NCI-H1105 (cell line): ENCODE measurements at places on chromosomes 12 and 14.

GRCh38 chr12:56062996-56063395 is 17.0 kb upstream of the ERBB3 start:
- no peak for DNase-seq

- DNase-seq = peak; percentile 61
Observed at GRCh38 chr14:76352639-76353281, 23.2 kb upstream of the ESRRB start.

GRCh38 chr12:89525824-89526770 is at the start of gene POC1B:
TSS of gene POC1B (minus strand) at chr12:89526047. CDS start at chr12:89525895, 152 bp downstream.
- DNase-seq = peak; percentile 82

GRCh38 chr12:15151161-15152091 is 69.8 kb downstream of the RERG start:
- DNase-seq = peak; percentile 29

GRCh38 chr12:91577586-91578539 is 395.2 kb upstream of the DCN start:
- peak; percentile 7 for DNase-seq

GRCh38 chr14:68890173-68890931 is 88.8 kb downstream of the ACTN1 start:
- no peak for DNase-seq

DNA sequence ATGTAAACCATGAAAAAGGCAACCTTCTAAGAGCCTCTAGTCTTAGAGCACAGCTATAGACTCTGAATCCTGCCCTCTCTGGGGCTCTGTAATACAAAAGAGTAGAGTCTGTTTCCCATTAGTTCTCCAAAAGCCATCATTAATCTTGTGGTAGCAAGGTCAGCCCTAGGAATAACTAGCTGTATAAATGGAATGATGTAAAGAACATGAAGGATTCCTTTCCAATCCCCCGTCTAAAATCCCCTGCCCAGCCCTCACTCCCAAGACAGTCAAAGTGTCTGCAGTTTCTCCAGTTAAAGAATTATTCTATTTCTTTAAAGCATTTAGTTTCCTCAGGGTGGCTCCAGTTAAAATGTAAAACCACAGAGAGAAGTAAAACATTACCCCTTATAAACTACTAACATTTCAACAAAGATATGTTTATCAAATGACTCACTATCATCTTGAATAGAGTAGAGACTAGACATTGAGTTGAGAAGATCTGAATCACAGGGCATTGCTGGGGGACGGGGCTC is 104.2 kb downstream of the ST8SIA1 start:
- no peak for DNase-seq

DNA sequence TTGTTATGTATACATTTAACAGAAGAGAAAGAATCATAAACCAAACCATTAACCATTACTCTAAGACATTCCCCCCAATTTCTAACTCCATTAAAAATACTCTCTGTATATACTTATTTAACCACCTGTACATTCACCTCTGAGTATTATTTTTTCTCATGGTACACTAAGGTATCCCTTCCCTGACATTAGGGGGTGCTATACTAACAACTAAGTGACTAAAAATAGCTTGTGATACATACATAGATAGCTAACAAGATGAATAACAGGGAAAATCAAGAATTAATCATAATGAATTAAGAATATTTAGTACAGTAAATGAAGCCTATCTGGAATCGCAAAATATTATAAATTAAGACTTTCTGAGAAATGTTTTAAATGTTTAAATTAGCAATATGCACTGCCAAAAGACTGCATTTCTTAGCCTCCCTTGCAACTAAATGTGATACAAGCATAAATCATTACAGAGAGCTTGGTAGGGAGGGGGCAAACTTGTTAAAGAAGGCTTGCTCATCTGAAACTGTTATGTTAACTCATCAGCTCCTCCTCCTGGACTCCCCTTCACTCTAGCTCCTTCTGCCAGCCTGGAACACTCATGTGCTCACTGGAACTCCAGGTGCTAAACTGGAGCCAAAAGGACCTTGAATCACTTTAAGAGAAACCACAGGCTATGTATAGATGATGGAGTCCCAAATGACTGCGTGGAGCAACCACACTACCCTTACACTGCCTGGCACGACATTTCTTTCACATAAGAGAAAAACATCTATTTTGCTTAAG is 14.9 kb downstream of the C2CD5 start:
- DNase-seq = no peak

DNA sequence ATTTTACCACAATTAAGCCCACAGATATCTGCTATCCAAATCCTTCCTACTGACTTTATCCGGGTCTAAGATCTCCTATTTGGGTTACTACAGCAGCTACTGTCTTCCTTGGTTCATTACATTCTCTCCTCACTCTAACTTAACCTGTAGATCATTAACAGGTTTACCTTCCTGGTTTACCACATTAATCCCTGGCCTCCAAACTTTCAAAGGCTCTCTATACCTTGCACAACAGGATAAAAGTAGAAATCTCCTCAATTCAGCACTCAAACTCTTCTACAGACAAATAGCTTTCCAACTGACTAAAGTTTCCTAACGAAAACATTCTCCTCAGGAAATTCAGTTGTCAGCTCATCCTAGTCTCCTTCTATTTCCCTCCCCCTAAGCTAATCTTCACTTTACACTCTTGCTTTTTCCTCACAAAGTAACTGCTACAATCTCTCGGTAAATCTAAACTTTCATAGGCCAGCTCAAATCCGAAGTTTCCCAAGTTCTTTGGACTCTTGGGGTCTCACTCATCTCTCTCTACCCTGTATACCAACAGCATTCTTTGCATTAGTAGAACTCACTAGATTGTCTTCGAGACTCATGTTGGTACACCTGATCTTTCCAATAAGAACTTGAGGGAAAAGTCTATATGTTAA is 2.7 kb downstream of the BTBD7 start:
- no peak for DNase-seq

DNA sequence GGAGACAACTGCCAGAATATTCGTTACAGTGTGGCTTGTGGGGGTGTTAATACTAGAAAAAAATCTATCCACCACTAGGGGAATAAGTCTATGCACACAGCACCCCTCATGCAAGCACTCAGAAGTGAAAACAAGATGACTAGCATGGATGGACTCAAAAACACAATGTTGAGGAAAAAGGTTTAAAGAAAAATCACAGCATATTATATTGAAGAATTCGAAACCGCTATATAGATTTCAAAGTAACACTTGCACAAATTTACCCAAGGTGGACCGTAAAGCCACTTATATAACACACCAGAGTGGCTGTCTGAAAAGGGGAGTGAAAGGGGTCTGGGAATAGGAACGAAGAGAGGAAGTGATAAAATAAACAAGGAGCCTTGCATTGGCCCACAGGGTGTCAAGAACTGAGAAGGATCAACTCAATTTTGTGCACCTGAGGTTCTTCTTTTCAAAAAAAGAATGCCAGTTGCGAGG is 544 bp downstream of the ABCD4 start:
- no peak for DNase-seq

- DNase-seq = no peak
Observed at GRCh38 chr12:95547522-95548055, 3.7 kb downstream of the USP44 start.

DNA sequence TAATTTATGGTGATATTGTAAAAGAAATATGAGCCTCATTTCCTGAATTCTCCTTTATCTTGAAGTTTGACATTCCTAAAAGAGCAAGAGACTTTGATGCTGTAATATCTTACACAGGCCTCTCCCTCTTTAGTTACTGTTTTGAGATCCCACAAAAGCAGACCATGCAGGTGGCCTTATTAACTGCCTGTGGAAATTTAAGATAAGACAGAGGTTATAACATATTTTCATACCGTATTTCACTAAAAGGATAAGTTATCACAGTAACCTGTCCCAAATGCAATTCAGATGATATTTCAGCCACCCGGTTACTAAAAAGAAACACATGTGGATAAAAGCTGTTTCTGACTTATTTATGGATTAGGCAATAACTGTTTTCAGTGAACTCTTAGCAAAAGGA is 150.1 kb downstream of the NAV3 start:
- no peak for DNase-seq

DNA sequence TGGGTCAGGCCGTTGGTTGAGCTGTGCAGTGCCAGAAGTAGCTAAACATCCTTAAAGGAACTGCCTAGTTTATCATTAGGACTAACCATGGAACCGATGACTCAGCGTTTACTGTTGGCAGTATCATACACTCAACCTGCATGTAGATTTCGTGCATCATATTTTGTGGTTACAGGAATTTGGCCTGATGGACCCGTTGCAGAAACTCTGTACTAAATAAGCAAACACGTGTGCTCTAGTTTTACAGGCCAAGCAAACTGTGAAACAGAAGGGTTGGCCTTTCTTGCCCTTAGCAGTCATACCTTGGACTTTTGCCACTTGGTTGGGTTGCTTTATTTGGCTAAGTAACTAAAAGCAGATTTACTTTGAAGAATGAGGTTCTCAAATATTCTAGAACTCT is 35.6 kb downstream of the DGLUCY start:
- DNase-seq = no peak

GRCh38 chr14:65054471-65055085 is 47.7 kb downstream of the MAX start:
- DNase-seq = no peak

- no peak for DNase-seq
Observed at GRCh38 chr14:51067295-51067694, 27.6 kb downstream of the TRIM9 start.

GRCh38 chr12:25056486-25057130 is 107.7 kb upstream of the BCAT1 start:
- no peak for DNase-seq

- DNase-seq = no peak
Observed at GRCh38 chr12:40515041-40515816, 177.0 kb upstream of the CNTN1 start.

DNA sequence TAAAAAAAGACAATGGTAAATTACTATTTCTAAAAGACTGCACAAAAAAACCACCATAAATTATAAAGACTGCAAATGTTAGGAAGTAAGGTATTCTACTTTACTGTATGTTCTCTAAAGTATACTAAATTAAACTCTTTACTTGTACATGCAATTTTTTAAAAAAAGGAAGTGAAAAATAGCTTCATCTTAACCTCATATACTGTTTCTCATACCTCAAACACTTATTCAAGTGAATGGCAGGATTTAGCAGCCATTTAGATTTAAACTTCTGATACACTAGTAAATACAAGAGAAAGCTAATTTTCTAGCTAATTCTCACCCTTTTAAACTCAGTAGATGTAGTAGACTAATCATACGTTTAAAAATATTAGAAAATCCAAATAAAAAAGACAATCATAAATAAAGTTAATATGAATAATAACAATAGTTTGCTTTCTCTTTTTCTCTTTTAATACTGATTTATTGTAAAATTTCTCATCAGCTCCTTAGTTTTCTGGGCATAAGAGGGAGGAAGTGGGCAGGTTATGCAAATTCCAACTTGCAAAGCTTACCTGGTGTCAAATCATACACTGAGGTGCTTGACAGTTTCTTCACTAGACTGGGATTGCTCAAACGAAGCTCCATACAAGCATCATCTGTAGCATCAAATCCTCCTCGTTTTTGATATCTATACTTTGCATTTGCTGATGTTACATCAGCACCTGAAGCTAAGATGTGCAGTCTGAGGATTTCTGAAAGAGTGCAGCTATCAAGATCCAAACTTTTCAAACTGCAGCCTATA is 71.0 kb upstream of the CFL2 start:
- DNase-seq = no peak

- DNase-seq = peak; percentile 71
Observed at GRCh38 chr14:22386924-22387775, 201.9 kb downstream of the DAD1 start.

DNA sequence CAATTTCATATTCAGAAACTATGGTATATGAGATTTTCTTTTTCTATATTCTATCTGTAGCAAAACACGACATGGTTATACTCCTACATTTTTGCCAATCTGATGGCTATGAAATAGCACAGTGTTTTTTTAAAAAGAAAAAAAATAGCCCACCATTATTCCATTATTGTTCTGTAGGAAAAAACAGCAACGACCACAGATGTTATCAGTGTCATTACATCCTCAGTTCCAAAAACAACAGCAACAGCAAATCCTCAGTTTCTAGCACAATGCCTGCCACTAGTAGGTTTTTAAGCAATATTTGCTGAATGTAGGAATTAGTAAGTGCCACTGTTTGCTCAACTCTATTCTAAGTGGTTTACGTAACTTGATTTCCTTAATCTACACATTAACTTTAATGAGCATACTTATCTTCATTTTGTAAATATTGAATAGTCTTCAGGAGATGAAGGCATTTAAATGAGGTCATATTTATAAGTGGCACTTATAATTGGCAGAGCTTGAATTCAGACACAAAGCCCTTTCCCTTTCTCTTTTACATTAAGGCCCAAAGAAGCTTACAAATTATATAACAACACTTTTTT is 8.3 kb downstream of the RNASE6 start:
- DNase-seq = no peak

GRCh38 chr12:89920866-89921265 is 212.2 kb upstream of the ATP2B1 start:
- no peak for DNase-seq

DNA sequence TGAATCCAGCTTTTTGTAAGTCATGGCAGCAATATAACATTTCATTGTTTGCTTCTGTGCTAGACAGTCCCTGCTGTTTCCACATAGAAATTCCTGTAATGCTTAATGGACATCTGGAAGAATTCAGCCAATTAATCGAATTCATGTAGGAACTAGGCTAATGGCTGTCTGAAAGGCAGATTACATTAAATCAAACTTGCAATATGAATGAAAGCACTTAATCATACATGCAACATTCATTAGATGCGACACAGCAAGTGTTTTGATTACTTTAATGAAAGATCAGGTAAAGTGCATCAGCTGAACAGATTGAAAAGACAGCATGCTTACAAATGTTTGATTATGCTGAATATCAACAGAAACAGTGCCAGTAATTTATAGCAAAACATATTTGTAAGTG is 24.1 kb upstream of the INSM2 start:
- DNase-seq = no peak

DNA sequence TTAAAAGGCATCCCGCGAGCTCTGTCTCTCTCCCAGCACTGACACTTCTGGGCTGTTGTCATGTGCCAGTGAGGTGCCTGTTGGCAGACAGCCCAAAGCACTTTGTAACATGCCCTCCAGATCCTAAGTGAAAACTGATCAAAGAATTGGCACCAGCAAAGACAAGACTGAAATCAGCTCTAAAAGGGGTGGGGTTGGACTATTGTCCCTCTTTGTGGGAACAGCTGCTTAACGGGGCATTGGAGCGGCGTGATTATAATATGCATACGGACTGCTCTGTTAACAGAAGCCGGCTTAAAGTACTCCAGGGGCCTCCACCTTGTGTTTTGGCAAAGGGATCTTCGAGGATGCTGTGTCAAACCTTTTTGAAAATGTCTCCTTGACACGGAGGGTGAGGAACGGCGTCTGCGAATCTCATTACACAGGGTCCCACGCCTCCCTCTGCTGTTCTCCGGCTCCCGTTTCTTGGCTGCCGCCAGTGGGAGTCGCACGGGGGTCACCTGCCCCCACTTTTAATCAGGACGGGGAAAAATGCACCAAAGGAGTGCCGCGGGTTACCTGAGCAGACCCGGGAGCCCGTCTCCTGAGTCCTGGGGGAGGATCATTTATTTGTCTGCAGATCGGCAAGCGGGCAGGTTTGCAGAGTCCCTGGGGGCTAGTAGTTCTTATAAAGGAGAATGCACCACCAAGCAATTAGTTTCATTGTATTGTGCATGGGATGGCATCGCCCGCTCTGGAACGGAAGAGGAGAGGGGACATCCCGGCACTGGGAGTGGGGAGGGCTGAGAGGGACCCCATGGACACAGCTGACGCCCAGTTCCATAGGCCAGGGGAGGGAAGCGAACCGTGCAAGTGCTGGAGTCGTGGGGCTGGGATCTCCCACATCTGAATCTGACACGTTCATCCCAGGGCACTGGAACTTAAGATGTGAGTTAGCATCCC is 44.3 kb downstream of the SPRING1 start:
- peak; percentile 93 for DNase-seq
